Mesothelial cell of epicardium (in vitro differentiated cells): ENCODE measurements at places on chromosomes 7 and 10.

DNA sequence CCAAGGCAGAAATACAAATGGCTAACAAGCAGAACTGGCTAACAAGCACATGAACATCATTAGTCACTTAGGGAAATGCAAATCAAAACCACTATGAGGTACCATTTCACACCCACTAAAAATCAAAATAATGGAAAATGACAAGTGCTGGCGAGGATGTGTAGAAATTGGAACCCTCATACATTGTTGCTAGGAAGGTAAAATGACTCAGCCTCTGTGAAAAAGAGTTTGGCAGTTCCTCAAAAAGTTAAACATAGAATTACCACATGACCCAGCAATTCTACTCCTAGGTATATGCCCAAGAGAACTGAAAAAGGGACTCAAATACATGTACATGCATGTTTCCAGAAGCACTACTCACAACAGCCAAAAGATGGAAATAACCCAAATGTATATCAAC, 52.8 kb upstream of the ANAPC16 start:
- H3K27me3 ChIP-seq = no peaks in the 10 kb centered on the region
- peaks cover 19% of the 10 kb centered on the region for H3K36me3 ChIP-seq
- H3K4me3 ChIP-seq = no peak overlapping the region
- no peak overlapping the region for H3K27ac ChIP-seq
- no peak for DNase-seq

- no peaks in the 10 kb centered on the region for H3K36me3 ChIP-seq
- H3K4me3 ChIP-seq = no peak overlapping the region
- H3K27ac ChIP-seq = no peak overlapping the region
These were observed 6.3 kb downstream of the PRF1 start for GRCh38 chr10:70596110-70596798.

DNA sequence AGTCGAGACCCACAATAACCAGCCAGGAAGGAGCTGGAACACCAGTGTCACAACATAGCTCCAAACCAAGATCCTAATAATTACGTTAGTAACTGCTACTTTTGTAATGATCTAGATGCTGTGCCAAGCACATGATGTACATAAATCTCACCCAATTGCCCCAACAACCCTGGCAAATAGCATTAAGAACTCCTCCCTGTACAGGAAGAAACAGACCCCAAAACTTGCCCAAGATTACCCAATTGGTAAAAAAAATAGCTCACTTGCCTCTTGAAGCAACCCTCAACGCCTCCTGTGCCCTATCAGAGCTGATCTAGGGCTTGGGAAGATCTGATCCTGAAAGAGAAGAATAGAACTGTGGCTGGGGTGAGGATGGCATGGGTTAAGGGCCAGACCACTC, 628.7 kb upstream of the AUTS2 start:
- no peaks in the 10 kb centered on the region for H3K36me3 ChIP-seq
- no peak for DNase-seq
- no peak overlapping the region for H3K27ac ChIP-seq

GRCh38 chr10:133461841-133462240, 8.1 kb downstream of the SCART1 start:
- H3K4me1 ChIP-seq = no peaks in the 10 kb centered on the region
- H3K36me3 ChIP-seq = peaks cover 19% of the 10 kb centered on the region
- no peak overlapping the region for H3K27ac ChIP-seq
- no peak for DNase-seq
- no peak overlapping the region for H3K4me3 ChIP-seq

GRCh38 chr10:99450156-99450555, 19.7 kb upstream of the GOT1 start:
- peaks cover 87% of the 10 kb centered on the region for H3K27me3 ChIP-seq
- no peak for DNase-seq
- no peaks in the 10 kb centered on the region for H3K36me3 ChIP-seq
- no peak overlapping the region for H3K27ac ChIP-seq

GRCh38 chr7:131302876-131303707, 24.6 kb upstream of the MKLN1 start:
- no peak for DNase-seq
- H3K4me3 ChIP-seq = no peak overlapping the region
- H3K27me3 ChIP-seq = no peaks in the 10 kb centered on the region
- no peak overlapping the region for H3K27ac ChIP-seq
- H3K4me1 ChIP-seq = no peaks in the 10 kb centered on the region
- peaks cover 6% of the 10 kb centered on the region for H3K36me3 ChIP-seq

GRCh38 chr10:58993480-58994221, 182.8 kb upstream of the PHYHIPL start:
- DNase-seq = no peak
- no peaks in the 10 kb centered on the region for H3K4me1 ChIP-seq
- H3K27me3 ChIP-seq = no peaks in the 10 kb centered on the region
- H3K27ac ChIP-seq = no peak overlapping the region
- peaks cover 6% of the 10 kb centered on the region for H3K36me3 ChIP-seq
- no peak overlapping the region for H3K4me3 ChIP-seq

DNA sequence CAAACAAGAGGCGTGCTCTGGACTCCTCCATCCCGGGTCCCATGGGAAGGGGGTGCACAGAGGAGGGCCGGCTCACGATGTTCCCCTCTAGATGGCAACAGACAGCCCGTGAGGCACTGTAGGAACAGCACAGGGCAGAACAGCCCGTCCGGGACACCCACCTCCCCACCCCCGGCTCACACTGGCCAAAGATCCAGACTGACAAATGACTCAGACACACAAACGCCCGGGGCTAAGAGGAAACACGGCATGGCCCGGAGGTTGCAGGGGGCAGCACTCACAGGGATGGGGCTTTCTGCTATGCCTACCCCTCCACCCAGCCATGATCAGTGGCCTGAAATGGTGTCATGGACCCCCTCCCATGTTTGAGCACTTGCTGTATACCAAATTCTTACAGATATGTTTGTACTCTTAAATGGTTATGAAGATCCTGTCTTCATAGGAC, 4.9 kb upstream of the ELN start:
- no peak overlapping the region for H3K27ac ChIP-seq
- peaks cover 5% of the 10 kb centered on the region for H3K27me3 ChIP-seq
- H3K4me3 ChIP-seq = no peak overlapping the region
- H3K36me3 ChIP-seq = no peaks in the 10 kb centered on the region

DNA sequence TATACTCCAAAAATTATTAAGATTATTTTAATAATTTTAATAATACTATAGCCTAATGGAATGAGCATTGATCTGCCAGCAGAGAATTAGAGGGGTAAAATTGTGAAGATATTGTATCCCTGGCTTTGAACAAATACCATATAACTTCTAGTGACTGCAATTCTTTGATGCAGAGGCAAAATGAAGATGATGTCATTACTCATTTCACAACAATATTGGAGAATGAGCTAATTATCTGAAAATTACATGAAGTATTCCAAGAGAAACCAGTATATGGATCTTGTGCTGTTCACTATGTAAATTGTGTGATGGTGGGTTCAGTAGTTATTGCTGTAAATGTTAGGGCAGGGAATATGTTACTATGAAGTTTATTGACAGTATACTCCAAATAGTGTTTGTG, 80.2 kb downstream of the CFTR start:
- no peak for DNase-seq
- H3K4me1 ChIP-seq = peaks cover 14% of the 10 kb centered on the region
- H3K4me3 ChIP-seq = no peak overlapping the region
- no peak overlapping the region for H3K27ac ChIP-seq
- no peaks in the 10 kb centered on the region for H3K27me3 ChIP-seq
- no peaks in the 10 kb centered on the region for H3K36me3 ChIP-seq

GRCh38 chr7:51079494-51079893, 237.1 kb downstream of the COBL start:
- H3K4me1 ChIP-seq = no peaks in the 10 kb centered on the region
- no peaks in the 10 kb centered on the region for H3K36me3 ChIP-seq
- no peaks in the 10 kb centered on the region for H3K27me3 ChIP-seq
- H3K27ac ChIP-seq = no peak overlapping the region
- H3K4me3 ChIP-seq = no peak overlapping the region
- no peak for DNase-seq

DNA sequence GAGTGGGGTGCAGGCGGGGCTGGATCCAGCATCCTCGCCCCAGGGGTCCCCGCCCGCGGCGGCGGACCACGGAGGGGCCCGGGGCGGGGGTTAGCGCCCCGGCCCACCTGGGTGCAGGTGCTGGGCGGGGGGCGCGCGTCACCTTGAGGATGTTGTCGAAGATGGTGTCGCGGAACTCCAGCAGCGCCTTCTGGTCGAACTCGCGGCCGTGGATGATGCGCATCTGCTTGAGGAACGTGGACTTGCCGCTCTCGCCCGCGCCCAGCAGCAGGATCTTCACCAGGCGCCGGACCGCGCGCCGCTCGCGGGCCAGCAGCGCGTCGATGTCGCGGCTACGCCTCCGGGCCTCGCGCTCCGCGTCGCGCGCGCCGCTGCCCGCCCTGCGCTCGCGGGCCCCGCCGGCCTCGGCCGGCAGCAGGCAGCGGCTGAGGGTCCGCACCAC, 376 bp downstream of the GNA12 start:
- no peaks in the 10 kb centered on the region for H3K27me3 ChIP-seq
- H3K36me3 ChIP-seq = peaks cover 24% of the 10 kb centered on the region
- peaks cover 24% of the 10 kb centered on the region for H3K4me1 ChIP-seq
- peak; percentile 47 for DNase-seq
- peak overlapping the region; percentile 58 for H3K4me3 ChIP-seq

DNA sequence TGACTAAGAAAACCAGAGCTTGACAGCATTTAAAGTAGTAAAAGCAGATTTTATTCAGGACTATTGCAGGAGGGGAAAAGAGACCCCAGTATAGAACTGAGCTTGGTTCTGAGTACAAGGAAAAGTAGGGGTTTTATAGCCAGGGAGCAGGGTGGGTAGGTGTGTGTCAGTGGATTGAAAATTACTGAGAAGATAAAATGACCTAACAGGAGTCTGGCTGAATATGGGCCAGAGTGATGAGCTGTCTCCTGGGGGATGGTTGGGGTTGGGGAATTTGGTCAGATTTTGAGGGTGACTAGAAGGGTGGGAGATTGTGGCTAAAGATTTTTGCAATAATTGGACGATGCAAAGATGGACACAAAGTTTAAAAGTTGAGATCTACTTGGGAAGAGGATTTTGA, 114.0 kb downstream of the ST7 start:
- no peak overlapping the region for H3K4me3 ChIP-seq
- H3K27me3 ChIP-seq = no peaks in the 10 kb centered on the region
- no peaks in the 10 kb centered on the region for H3K36me3 ChIP-seq
- H3K4me1 ChIP-seq = peaks cover 14% of the 10 kb centered on the region

DNA sequence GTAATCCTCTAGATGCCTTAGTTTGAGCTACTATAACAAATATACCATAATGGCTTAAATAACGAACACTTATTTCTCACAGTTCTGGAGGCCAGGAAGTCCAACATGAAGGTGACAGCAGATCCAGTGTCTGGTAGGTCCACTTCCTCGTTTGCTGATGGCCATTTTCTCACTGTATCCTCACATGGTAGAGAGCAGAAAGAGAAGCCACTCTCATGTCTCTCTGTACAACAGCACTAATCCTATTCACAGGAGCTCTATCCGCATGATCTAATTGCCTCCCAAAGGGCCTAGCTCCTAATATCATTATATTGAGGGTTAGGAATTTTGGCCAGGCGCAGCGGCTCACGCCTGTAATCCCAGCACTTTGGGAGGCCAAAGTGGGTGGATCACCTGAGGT, 10.2 kb downstream of the HIBADH start:
- no peak for DNase-seq
- no peak overlapping the region for H3K4me3 ChIP-seq
- H3K4me1 ChIP-seq = peaks cover 12% of the 10 kb centered on the region

- no peak overlapping the region for H3K4me3 ChIP-seq
- H3K27me3 ChIP-seq = peaks cover 38% of the 10 kb centered on the region
These were observed 12.1 kb downstream of the KCNH2 start for GRCh38 chr7:150966002-150966401.
